CD4-positive, alpha-beta T cell (primary cell): ENCODE measurements at places on chromosomes 5 and 9.

DNA sequence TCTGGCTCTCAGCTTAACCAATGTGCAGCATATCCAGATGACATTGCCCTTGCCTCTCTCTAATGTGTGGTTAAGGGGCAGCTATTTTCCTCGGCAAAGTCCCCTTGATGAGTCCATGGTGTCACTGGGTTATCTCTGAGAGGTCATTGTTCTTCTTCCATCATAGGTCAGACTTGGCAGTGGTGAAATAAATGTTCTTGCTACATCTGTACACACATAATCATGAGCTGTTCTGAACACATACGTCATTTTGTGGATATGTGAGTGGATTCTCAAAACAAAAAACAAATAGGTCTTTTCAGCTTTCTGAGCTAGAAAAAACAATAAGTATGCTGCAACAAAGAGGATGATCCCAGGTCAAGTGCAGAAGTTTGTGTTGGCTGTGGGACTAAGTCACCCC, 134.7 kb upstream of the PTPN3 start:
- no peaks in the 10 kb centered on the region for H3K27me3 ChIP-seq
- H3K4me1 ChIP-seq = no peaks in the 10 kb centered on the region
- H3K36me3 ChIP-seq = no peaks in the 10 kb centered on the region
- no peak for DNase-seq
- H3K4me3 ChIP-seq = no peak overlapping the region

- no peak overlapping the region for H3K4me3 ChIP-seq
- H3K36me3 ChIP-seq = no peaks in the 10 kb centered on the region
- H3K27ac ChIP-seq = no peak overlapping the region
- H3K27me3 ChIP-seq = peaks cover 18% of the 10 kb centered on the region
- DNase-seq = no peak
These were observed 25.9 kb downstream of the GFI1B start for GRCh38 chr9:133004091-133004998.

- no peak overlapping the region for H3K4me3 ChIP-seq
- H3K4me1 ChIP-seq = no peaks in the 10 kb centered on the region
- no peaks in the 10 kb centered on the region for H3K27me3 ChIP-seq
- no peaks in the 10 kb centered on the region for H3K36me3 ChIP-seq
- H3K27ac ChIP-seq = no peak overlapping the region
- no peak for DNase-seq
These were observed 270.7 kb upstream of the ELAVL2 start for GRCh38 chr9:24096756-24097155.

- H3K27me3 ChIP-seq = no peaks in the 10 kb centered on the region
- no peak for DNase-seq
- no peaks in the 10 kb centered on the region for H3K4me1 ChIP-seq
- H3K27ac ChIP-seq = no peak overlapping the region
These were observed 80.8 kb downstream of the NTRK2 start for GRCh38 chr9:84750152-84750865.

- H3K27ac ChIP-seq = no peak overlapping the region
- H3K27me3 ChIP-seq = no peaks in the 10 kb centered on the region
- H3K4me3 ChIP-seq = no peak overlapping the region
These were observed 57.7 kb downstream of the DUSP1 start for GRCh38 chr5:172713113-172713808.

DNA sequence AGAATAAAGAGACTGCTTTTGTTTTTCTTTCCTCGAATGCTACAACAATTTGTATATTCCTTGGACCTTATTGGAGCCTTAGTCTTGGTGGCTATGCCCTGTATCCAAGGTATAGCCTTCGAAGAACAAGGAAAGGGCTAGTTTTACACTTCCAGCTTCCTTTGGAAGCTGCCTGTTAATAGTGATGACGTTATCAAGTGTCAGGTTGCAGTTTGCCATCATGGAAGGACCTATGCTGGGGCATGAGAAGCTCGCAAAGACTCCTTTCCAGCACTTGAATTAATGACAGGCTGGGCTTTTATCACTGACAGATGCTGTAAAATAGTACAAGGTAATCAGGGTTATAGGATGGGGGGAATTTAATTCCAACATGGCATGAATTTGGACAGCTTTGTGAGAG, 157.9 kb downstream of the KDM4C start:
- H3K27ac ChIP-seq = no peak overlapping the region
- H3K27me3 ChIP-seq = no peaks in the 10 kb centered on the region
- no peak for DNase-seq
- H3K36me3 ChIP-seq = no peaks in the 10 kb centered on the region
- H3K4me1 ChIP-seq = no peaks in the 10 kb centered on the region

- DNase-seq = no peak
- no peaks in the 10 kb centered on the region for H3K4me1 ChIP-seq
- no peaks in the 10 kb centered on the region for H3K27me3 ChIP-seq
- H3K4me3 ChIP-seq = no peak overlapping the region
- no peak overlapping the region for H3K27ac ChIP-seq
These were observed 53.3 kb downstream of the PRRC2B start for GRCh38 chr9:131447148-131447547.

DNA sequence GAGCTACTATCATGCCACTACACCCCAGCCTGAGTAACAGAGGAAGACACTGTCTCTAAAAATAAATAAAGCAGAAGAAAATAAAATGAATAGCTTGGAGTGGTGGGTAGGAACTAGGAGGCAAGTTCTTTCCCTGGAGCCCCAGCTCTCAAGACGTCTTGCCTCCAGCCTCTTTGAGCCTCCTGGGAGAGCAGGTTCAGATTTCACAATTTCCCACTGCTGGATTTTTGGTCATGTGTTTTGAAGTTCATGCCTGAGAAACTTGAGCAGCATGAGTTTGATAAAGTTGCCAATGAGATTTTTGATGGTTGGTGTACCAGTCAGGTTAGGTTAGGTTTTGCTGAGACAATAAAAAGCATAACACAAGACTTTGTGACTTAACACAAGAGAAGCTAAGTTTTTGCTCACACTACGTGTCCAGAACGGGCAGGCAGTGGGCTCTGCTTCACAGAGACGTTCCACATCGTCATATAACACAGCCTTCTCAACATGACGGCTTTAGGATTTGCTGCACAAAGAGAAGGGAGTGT, 4.1 kb upstream of the CCDC69 start:
- H3K4me1 ChIP-seq = peaks cover 22% of the 10 kb centered on the region
- H3K36me3 ChIP-seq = no peaks in the 10 kb centered on the region
- H3K27me3 ChIP-seq = no peaks in the 10 kb centered on the region
- no peak overlapping the region for H3K27ac ChIP-seq

- H3K36me3 ChIP-seq = no peaks in the 10 kb centered on the region
- DNase-seq = no peak
- H3K4me1 ChIP-seq = no peaks in the 10 kb centered on the region
- H3K27ac ChIP-seq = no peak overlapping the region
These were observed 59.1 kb downstream of the ITGA2 start for GRCh38 chr5:53048248-53048647.

GRCh38 chr5:37077146-37077545, 172.0 kb downstream of the CPLANE1 start:
- no peaks in the 10 kb centered on the region for H3K27me3 ChIP-seq
- no peaks in the 10 kb centered on the region for H3K4me1 ChIP-seq
- H3K27ac ChIP-seq = no peak overlapping the region
- no peaks in the 10 kb centered on the region for H3K36me3 ChIP-seq
- no peak for DNase-seq
- H3K4me3 ChIP-seq = no peak overlapping the region

DNA sequence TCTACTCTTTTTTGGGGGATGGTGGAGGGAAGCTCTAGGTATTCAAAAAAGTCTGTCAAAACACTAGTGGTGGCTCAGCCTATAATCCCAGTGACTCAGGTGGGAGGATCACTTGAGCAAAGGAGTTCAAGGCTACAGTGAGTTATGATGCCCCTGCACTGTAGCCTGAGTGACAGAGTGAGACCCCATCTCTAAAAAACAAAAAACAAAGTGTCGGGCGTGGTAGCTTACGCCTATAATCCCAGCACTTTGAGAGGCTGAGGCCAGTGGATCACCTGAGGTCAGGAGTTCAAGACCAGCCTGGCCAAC, 15.8 kb upstream of the SLC35D2 start:
- no peaks in the 10 kb centered on the region for H3K36me3 ChIP-seq
- no peaks in the 10 kb centered on the region for H3K27me3 ChIP-seq
- no peak for DNase-seq
- peak overlapping the region; percentile 48 for H3K27ac ChIP-seq
- peaks cover 23% of the 10 kb centered on the region for H3K4me1 ChIP-seq

DNA sequence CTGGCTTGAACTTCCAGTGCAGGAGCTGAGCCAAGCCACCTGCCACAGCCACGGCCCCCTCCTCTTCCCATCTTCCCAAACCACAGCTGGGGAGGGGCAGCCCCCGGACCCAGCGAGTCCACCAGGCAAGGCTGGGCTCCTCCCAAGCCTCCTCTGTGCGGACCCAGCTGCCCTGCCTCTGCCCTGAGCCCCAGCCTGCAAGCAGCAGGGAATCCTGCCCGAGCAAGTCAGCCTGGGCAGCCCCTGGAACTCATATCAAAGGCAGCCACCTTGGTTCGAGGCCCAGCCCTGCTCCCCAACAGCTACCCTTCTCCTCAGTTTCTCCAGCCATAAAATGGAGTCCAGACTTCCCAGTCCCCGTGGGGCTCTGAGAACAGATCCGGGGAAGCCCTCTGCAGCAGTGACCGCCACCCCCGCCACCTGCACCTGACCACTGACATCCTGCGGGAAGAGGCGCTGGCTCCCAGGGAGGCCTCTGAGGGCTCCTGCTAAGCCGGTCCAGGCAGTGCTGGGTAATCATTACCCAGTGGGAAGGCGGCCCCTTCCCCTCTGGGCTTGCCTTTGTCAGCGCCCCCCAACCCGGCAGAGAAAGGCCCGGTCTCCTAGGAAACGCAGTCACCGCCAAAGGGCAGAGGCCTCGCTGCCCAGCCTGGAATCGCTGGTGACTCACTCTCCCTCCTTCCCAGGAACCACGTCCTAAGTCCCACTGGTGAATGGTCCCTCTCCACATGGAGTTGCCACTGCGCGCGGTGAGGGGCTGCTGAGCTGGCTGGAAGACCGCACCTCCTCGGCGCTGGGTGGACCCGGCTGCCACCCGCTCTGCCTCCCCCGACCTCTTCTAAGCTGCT, 1.5 kb downstream of the VAV2 start:
- no peak overlapping the region for H3K4me3 ChIP-seq
- no peak for DNase-seq
- no peak overlapping the region for H3K27ac ChIP-seq

DNA sequence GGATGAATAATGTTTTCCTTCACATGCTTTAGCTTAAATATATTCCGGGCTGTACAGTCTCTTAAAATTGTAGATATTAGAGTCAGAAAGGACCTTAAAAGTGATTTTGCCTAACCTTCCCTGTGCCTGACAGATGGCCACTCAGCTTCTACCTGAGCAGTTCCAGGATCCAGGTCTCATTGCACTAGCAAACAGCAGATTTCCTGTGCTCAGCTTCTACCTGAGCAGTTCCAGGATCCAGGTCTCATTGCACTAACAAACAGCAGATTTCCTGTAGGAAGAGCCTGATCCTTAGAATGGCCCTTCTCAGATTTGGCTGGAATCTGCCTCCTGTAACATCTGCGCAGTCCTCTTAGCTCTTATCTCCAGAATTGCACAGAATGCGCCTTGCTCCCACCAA, 219.8 kb downstream of the AOPEP start:
- H3K27me3 ChIP-seq = no peaks in the 10 kb centered on the region
- no peak overlapping the region for H3K4me3 ChIP-seq
- H3K36me3 ChIP-seq = no peaks in the 10 kb centered on the region
- H3K27ac ChIP-seq = no peak overlapping the region
- H3K4me1 ChIP-seq = peaks cover 9% of the 10 kb centered on the region
- no peak for DNase-seq

GRCh38 chr9:76681556-76681955, 82.7 kb upstream of the PCA3 start:
- no peak for DNase-seq
- H3K27me3 ChIP-seq = no peaks in the 10 kb centered on the region
- H3K36me3 ChIP-seq = no peaks in the 10 kb centered on the region

GRCh38 chr9:134484479-134484878, 157.1 kb upstream of the COL5A1 start:
- DNase-seq = no peak
- H3K4me1 ChIP-seq = no peaks in the 10 kb centered on the region
- no peak overlapping the region for H3K4me3 ChIP-seq
- H3K27ac ChIP-seq = no peak overlapping the region

DNA sequence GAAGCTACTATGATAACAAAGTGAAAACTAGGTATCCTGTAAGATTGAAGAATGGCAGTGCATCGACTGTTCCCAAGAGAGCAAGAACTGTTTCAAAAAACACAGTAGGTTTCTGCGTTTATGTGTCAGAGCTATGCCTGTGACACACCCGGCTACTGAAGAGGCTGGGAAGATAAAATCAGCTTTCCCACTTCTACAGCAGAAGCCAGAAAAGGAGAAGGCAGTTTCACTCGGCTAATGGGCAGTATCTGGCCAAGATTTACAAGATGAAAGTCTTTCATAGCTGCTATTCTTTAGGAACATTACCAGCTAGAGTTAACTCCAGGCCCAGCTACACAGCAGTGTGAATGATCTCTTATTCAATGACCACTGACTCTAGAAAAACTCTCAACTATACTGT, 195.2 kb downstream of the CTNND2 start:
- no peak for DNase-seq
- no peaks in the 10 kb centered on the region for H3K36me3 ChIP-seq
- H3K27ac ChIP-seq = no peak overlapping the region
- no peaks in the 10 kb centered on the region for H3K27me3 ChIP-seq
- H3K4me1 ChIP-seq = no peaks in the 10 kb centered on the region
- H3K4me3 ChIP-seq = no peak overlapping the region

GRCh38 chr9:21119093-21119770, 22.4 kb downstream of the IFNW1 start:
- H3K27me3 ChIP-seq = no peaks in the 10 kb centered on the region
- DNase-seq = peak; percentile 51
- no peak overlapping the region for H3K27ac ChIP-seq
- no peak overlapping the region for H3K4me3 ChIP-seq
- no peaks in the 10 kb centered on the region for H3K4me1 ChIP-seq

DNA sequence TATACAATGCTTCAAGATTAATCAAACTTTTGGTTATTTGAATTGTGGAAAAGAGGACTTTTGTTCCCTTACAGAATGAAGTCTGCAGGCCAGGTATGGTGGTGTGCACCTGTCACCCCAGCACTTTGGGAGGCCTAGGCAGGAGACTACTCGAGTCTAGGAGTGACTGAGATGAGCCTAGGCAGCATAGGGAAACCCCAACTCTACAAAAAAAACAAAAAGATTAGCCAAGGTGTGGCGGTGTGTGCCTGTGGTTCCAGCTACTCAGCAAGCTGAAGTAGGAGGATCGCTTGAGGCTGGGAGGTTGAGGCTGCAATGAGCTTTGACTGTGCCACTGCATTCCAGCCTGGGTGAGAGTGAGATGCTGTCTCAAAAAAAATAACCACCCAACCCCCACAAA, 9.3 kb downstream of the CCNH start:
- no peak overlapping the region for H3K27ac ChIP-seq
- no peaks in the 10 kb centered on the region for H3K27me3 ChIP-seq
- H3K4me3 ChIP-seq = no peak overlapping the region
- H3K36me3 ChIP-seq = peaks cover 92% of the 10 kb centered on the region
- H3K4me1 ChIP-seq = peaks cover 4% of the 10 kb centered on the region
